ENCODE measurements at places on chromosomes 16 and 17. TPM values are rescaled to one million over a fixed set of nuclear protein-coding genes. Genes with fewer than 3 reads are reported as not detected.

- DNase-seq: no peak
Measured at GRCh38 chr17:76237859-76238313, 2.4 kb downstream of the RNF157 start.

CX3CL1 gene
- total RNA-seq: under 0.01 TPM

- no peak for DNase-seq
Measured at GRCh38 chr17:10116753-10117420, 81.5 kb downstream of the GAS7 start.

DNA sequence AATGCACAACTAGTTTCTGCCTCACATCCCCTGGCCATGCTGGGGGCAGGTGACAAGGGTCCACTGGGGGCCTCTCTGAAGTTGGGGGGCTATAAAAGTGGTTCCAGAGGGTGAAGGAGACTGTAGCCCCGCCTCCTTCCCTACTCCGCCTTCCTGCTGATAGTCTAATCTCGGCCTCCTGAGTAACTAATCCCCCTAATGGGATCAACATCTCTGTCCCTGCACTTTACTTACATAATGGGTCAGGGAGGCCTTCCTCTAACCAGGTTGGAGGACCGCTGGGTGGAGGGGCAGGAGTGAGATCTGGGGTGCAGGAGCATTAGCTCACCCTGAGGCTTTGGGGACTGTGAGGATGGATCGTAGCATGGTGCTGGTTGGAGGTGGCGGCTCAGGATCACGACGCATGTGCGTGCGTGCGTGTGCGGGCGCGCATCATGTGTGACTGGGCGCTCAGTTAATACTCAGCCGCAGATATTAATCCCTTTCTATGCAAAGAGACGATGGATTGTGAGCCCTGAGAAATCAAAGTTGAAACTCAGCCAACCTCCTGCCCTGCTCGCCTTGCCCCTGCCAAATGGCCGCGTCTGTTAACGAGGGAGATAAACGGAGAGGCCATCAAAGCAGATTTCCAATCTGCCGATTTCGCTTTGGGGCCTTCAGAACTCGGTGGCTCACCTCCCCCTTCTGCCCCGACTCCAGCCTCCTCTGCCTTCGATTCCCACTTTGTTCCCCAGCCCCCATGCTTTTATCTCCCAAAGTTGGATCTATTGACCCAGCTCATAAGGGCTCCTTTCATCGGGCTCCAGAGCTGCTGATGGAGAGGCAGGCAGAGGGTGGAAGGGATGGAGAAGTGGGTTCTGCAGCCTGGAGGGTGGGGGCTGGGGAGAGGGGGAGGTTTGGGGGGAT is 107.3 kb downstream of the SDK2 start:
- no peak for DNase-seq

DNA sequence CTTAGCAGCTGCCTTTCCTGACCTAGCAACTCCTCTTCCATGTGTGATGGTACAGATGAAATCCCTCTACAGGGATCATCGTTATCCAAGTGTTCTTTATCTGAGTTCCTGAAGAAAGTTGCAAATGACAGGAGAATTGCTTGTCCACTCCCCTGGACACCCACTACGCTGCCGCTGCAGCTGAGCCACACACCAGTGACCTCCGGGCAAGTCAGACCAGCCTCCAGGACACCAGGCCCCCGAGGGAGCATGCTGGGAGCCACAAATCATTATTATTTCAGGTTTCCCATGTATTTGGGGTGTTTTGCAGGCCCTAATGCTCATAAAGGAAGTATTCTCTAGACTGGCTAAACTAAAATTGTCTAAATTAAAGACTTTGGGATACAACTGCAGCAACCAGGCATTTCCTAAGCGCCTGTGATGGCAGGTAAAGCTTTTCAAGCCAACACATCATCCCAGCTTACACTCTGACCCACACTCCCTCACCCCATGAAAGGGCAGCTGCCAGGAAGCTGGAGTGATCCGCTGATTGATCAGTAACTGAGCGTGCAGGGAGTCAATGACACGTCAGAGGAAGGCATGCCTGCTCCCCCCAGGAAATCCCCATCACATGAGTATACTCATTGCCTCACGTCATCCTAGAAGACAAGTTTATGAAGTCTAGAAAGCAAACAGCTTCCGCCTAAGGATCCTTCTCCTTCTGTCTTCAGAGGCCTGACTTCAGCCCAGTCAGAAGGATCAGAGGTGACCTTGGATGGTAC is 14.4 kb downstream of the FA2H start:
- peak; percentile 90 for DNase-seq

DNA sequence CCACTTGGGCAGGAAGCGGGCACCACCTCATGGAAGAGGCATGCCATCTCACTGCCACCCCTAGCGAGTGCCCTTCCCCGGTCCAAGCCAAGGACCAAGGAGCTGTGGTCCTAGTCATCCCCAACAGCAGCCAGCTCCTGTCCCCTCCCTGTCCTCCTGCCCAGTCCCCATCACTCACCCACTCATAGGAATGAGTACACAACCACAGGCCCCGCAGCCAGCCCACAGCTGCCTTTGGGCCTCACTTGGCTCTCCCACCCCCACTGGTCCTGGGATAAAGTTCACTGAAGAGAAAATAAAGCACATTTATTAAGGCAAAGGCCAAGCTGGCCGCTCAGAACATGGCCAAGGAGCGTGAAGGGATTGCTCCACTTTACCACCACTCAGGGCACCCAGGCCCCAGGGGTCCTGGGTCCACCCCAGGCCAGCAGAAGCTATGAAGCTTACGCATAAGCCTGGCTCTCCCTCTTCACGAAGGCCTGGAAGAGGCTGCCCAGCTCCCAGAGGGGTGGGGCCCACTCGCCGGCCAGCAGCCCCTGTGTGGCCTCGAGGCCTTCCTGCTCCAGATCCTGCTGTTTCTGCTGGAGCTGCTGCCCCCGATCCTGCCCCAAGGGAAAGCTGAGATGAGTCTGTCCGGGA is 3.6 kb downstream of the SCRN2 start:
- DNase-seq: peak; percentile 10

DNA sequence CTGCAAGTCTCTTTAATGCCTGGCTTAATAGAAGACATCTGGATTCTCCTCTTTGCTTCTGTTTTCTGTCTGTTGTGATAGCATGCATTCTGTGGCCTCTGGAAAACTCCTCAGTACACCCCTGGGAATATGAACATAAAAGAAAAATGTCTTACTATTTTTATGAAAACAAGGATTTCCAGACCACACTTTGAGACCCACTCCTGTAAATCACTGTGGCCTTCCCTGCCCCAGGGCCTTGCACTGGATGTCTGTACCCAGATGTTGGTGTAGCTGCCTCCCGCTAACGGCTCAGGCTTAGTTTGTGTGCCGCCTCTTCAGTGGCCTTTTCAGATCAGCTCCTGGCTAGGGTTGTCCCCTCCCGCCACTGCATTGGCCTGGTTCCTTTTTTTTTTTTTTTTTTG is 126.6 kb downstream of the SOCS1 start:
- DNase-seq: no peak

- DNase-seq: peak; percentile 99
Measured at GRCh38 chr17:17435323-17435722, 41.5 kb upstream of the MED9 start.

GRCh38 chr17:10107316-10108165 is 90.9 kb downstream of the GAS7 start:
- no peak for DNase-seq

Data from IMR-90 (cell line).